Gastroesophageal sphincter (tissue), 4 donors: ENCODE measurements at places on chromosomes 3 and 15.

DNA sequence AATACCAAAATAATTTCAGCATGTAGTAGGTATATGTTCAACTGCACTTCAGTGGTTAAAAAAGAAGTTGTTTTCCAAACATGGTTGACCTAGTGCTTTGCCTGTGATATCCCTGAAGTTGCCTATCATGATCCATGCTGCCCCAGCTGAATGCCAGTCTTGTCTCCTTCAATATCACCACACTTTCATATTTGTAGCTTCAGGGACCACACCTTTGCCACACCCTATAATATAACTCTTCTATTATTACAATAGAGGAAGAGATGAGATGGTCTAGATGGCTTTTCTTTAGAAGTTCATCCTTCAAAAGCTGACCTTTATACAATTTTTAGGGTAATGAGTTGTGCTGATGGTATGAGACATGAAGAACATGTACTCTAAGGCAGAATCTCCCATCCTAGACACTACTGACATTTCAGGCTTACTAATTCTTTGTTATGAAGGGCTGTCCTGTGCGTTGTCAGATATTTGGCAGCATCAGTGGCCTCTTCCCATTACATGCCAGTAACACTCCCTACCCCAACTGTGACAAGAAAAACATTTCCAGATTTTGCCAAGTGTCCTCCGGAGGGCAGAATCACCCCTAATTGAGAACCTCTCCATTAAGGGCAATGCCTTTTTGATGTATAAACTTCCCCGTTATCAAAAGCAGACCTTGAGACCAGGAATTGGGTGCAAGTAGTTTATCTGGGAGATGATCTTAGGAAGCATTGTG lies 76.2 kb upstream of the PLCL2 start:
- no peak overlapping the region for H3K4me3 ChIP-seq
- no peak overlapping the region for H3K27ac ChIP-seq
- H3K36me3 ChIP-seq, result no peaks in the 10 kb centered on the region

GRCh38 chr3:194130188-194130587 lies 5.8 kb upstream of the HES1 start:
- no peak for ATAC-seq
- H3K36me3 ChIP-seq, result no peaks in the 10 kb centered on the region
- peaks cover 51% of the 10 kb centered on the region for H3K4me1 ChIP-seq
- H3K4me3 ChIP-seq, result no peak overlapping the region
- no peak overlapping the region for H3K27ac ChIP-seq
- no peaks in the 10 kb centered on the region for H3K27me3 ChIP-seq

DNA sequence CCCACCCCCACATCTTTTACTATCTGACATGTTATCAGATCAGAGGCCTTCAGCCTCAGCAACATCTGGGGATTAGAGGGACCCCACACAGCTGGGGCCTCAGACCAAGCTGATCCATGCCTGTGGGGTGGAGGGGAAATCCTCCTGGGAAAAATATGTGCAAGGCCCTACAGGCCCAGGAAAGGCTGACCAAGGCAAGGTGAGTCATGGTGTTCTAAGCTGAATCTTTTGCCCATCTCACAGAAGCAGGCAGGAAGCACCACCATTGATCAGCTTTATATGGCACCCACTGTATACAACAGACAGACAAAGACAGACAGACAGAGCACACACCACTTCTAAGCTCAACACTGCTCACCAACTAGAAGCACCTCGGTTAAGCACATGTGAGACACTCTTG lies 12.4 kb upstream of the PARP6 start:
- H3K4me1 ChIP-seq, result no peaks in the 10 kb centered on the region
- no peaks in the 10 kb centered on the region for H3K36me3 ChIP-seq
- no peak overlapping the region for H3K27ac ChIP-seq
- H3K4me3 ChIP-seq, result no peak overlapping the region

- no peak for ATAC-seq
- H3K36me3 ChIP-seq, result no peaks in the 10 kb centered on the region
- no peak overlapping the region for H3K4me3 ChIP-seq
- H3K4me1 ChIP-seq, result peaks cover 47% of the 10 kb centered on the region
Measured at GRCh38 chr15:75663931-75664421, 16.3 kb downstream of the SNX33 start.

GRCh38 chr15:64948916-64949315 lies 37.2 kb downstream of the ANKDD1A start:
- no peaks in the 10 kb centered on the region for H3K4me1 ChIP-seq
- H3K27me3 ChIP-seq, result no peaks in the 10 kb centered on the region
- H3K4me3 ChIP-seq, result no peak overlapping the region
- H3K36me3 ChIP-seq, result peaks cover 36% of the 10 kb centered on the region

DNA sequence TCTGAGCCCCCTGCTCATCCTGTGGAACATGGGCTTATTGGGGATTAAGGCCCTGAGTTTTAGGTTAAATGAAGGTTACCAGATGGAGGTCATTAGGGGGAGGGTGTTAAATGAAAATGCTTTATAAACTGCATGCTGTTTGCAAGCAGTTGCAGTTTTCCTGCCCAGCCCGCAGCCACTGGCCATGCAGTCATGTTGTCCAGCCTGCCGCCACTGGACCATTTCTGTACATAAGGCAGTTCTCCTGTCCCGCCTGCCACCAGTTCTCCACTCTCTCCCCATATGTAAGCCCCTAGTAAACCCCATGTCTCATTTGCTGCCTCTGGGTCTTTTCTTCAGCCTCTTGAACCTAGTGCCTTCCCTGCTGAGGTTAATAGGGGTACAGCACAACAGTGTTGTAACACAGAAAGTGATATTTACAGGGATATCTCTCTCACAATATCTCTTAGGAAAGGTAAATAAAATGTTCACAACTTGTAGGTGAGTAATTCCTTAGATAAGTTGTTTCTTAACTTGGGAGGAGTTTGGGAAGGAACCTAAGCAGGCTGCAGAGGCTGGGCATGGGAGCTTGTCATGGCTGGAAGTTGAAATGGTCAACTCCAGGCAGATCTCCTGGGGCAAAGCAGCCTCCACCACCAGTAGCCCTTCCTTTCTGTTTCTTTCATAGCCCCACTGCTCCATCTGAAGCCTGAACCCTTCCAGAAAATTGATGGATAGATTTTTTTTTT lies 148.2 kb downstream of the CMSS1 start:
- ATAC-seq, result no peak
- H3K36me3 ChIP-seq, result no peaks in the 10 kb centered on the region
- H3K27me3 ChIP-seq, result no peaks in the 10 kb centered on the region

- no peaks in the 10 kb centered on the region for H3K4me1 ChIP-seq
- no peaks in the 10 kb centered on the region for H3K27me3 ChIP-seq
- H3K36me3 ChIP-seq, result no peaks in the 10 kb centered on the region
Measured at GRCh38 chr3:31802981-31803740, 177.9 kb downstream of the OSBPL10 start.

- peaks cover 77% of the 10 kb centered on the region for H3K4me1 ChIP-seq
- H3K4me3 ChIP-seq, result no peak overlapping the region
- no peak for ATAC-seq
- no peaks in the 10 kb centered on the region for H3K27me3 ChIP-seq
Measured at GRCh38 chr15:25433118-25433865, 5.5 kb downstream of the UBE3A start.

- no peak for ATAC-seq
- H3K27me3 ChIP-seq, result no peaks in the 10 kb centered on the region
- H3K27ac ChIP-seq, result no peak overlapping the region
Measured at GRCh38 chr3:57003676-57004075, 56.8 kb upstream of the SPATA12 start.

DNA sequence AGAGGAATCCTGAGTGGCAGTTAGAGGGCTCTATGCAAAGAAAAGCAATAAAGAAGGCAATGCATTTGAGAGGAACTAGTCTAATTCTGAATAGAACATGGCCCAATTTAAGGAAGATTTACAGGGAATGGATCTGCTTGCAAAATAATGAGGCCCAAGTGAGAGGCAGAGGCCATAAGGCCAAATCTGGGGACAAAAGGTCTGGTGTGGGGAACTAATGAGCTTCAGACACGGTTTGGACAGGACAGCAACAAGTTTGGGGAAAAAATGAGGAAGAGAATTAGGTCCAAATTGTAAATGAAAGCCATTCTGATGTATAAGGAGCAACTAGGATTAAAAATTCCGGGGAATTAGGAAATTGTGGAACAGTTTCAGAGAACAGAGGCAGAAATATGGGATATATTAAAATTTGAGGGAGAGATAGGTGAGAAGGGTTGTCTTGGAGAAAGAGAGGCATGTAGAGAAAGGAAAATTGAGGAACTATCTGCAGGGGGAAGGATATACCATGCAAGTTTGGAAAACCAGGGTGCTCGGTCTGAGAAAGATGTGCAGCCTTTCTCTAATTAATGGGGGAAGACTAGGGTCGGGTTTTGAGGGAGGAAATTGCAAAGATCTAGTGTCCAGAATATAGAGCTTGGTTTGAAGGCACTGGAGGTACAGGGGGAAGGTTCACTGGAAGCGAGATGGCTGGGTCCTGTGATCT lies 73.8 kb downstream of the RBPMS2 start:
- H3K27ac ChIP-seq, result peak overlapping the region; percentile 90
- peaks cover 5% of the 10 kb centered on the region for H3K36me3 ChIP-seq
- H3K27me3 ChIP-seq, result no peaks in the 10 kb centered on the region
- peak overlapping the region; percentile 66 for H3K4me3 ChIP-seq
- ATAC-seq, result no peak

- no peaks in the 10 kb centered on the region for H3K4me1 ChIP-seq
- no peaks in the 10 kb centered on the region for H3K27me3 ChIP-seq
- no peak for ATAC-seq
Measured at GRCh38 chr3:76958274-76958673, 81.6 kb upstream of the ROBO2 start.

GRCh38 chr3:133934996-133935842 lies 39.5 kb upstream of the RAB6B start:
- H3K4me3 ChIP-seq, result no peak overlapping the region
- H3K36me3 ChIP-seq, result no peaks in the 10 kb centered on the region
- no peak for ATAC-seq
- H3K27ac ChIP-seq, result no peak overlapping the region
- H3K27me3 ChIP-seq, result no peaks in the 10 kb centered on the region
- H3K4me1 ChIP-seq, result no peaks in the 10 kb centered on the region

- H3K27me3 ChIP-seq, result no peaks in the 10 kb centered on the region
- H3K36me3 ChIP-seq, result no peaks in the 10 kb centered on the region
- no peak overlapping the region for H3K27ac ChIP-seq
- no peaks in the 10 kb centered on the region for H3K4me1 ChIP-seq
- no peak for ATAC-seq
Measured at GRCh38 chr15:29070471-29071231, 184.9 kb downstream of the APBA2 start.

GRCh38 chr3:61912158-61912557 lies 350.8 kb downstream of the PTPRG start:
- no peak overlapping the region for H3K4me3 ChIP-seq
- H3K27me3 ChIP-seq, result no peaks in the 10 kb centered on the region
- H3K4me1 ChIP-seq, result peaks cover 4% of the 10 kb centered on the region
- no peaks in the 10 kb centered on the region for H3K36me3 ChIP-seq
- H3K27ac ChIP-seq, result no peak overlapping the region

DNA sequence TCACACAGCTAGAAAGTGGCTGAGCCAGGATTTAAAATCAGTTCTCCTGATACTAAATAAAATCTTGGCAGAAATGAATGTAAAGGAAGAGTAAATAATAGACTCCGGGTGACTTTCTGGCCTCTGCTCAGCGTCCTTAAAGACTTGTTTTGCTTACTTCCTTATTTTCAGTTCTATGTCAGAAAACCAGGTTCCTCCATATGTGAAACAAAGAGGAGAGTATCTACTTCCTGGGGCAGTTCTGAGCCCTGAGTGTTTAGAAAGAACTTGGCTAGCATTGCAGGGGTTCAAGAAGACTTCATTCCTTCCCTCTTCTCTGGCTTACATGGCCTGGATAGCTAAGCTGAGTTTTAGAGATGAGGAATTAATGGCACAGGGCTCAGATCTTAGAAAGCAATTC lies 222.8 kb upstream of the TLE3 start:
- no peak for ATAC-seq
- peaks cover 73% of the 10 kb centered on the region for H3K4me1 ChIP-seq
- no peak overlapping the region for H3K27ac ChIP-seq
- H3K27me3 ChIP-seq, result no peaks in the 10 kb centered on the region
- H3K36me3 ChIP-seq, result no peaks in the 10 kb centered on the region
- H3K4me3 ChIP-seq, result no peak overlapping the region

- H3K4me3 ChIP-seq, result no peak overlapping the region
- ATAC-seq, result no peak
- no peak overlapping the region for H3K27ac ChIP-seq
- H3K36me3 ChIP-seq, result no peaks in the 10 kb centered on the region
Measured at GRCh38 chr3:25964141-25964540, 174.3 kb downstream of the OXSM start.

DNA sequence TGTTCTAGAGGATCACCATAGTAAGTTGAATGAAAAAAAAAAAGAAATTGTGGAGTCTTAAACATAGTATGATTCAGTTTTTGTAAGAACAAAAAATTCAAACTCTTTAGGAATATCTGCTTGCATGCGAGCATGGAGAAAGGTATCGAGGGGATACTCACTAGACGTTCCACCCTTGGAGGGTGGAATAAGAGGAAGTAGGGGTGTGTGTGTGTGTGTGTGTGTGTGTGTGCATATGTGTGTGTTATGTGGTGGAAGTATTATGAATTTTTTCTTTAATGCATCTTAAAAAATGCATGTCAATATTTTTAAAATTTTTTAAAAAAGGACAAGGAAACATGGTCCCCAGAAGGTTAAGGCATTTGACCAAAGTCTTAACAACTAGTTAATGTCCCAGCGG lies 26.5 kb upstream of the SIAH2 start:
- H3K4me3 ChIP-seq, result no peak overlapping the region
- no peaks in the 10 kb centered on the region for H3K36me3 ChIP-seq
- ATAC-seq, result no peak
- no peak overlapping the region for H3K27ac ChIP-seq
- H3K27me3 ChIP-seq, result peaks cover 5% of the 10 kb centered on the region

DNA sequence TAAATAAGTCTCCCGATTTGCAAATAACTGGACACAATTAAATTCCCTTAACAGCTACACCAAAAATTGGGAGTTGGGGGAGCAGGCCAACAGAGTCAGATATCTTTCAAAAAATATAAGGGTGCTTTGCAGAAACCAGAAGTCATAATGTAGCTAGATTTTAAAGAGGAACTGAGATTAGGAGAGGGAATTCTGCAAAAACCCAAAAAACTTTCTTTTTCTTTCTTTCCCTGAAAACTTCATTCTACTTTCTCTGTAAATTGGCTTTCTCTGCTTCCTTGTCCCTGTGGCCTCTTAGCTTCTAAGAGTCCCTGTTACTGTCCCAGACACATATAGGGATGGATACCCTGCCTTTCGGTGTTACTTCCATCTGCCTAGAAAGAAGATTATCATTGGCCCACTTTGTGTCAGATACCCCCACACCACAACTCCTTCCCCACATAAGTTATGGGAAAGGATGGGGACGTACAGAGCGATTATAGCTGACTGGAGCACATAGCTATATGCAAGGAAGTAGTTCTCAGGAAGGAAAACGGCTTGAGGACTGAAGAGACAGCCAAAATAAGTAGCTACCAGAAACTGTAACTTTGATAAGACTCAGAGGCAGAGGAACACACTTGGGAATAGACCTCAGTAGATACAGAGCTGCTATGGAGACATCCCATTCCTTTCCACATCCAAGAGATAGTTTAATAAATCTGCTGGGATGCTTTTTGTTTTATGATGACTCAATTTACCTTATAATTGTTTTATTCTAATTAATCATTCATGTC lies 129.1 kb upstream of the TGFBR2 start:
- no peak for ATAC-seq
- no peaks in the 10 kb centered on the region for H3K36me3 ChIP-seq
- H3K4me1 ChIP-seq, result no peaks in the 10 kb centered on the region
- no peak overlapping the region for H3K4me3 ChIP-seq
- H3K27ac ChIP-seq, result no peak overlapping the region
